Brain microvascular endothelial cell (primary cell): ENCODE measurements at places on chromosomes 4 and X.

DNA sequence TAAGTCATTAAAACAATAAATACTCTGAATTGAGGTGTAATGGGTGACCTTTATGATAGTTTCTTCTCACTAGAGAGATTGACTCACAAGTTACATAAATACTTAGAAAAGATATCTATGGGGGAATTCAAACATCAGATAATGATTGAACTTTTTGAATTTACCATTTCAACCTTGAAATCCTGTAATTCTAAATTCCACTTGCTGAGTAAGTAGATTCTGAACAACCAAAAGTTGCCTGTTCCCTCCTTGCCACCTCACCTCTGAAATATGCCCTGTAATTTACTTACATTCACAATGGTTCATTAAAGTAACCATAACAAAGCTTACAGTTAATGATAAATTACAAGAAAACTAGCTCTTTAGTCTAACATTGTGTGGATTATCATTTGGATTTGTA is 43.3 kb upstream of the SLC39A8 start:
- no peak for DNase-seq

DNA sequence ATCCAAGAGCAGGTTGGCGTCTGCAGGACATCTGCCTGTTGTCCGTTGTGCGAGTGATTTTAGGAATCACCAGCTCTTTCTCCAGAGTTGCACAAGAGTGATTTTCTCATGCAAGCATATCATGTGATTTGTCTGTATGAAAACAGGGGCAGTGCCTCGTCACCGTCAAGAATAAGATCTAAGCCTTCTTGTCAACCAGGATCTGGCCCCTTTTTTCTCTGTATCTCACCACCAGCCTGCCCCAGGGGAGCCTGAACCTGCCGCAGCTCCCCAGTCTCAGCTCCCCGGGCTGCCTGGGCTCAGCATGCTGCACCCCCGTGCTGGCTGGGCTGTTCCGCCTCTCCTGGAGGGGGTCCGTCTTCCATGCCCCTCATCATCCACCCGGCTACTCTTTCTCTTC is 90.5 kb downstream of the STOX2 start:
- DNase-seq = peak; percentile 26

- DNase-seq = no peak
These were observed 1014.8 kb downstream of the C4orf33 start for GRCh38 chr4:130110770-130111169.

DNA sequence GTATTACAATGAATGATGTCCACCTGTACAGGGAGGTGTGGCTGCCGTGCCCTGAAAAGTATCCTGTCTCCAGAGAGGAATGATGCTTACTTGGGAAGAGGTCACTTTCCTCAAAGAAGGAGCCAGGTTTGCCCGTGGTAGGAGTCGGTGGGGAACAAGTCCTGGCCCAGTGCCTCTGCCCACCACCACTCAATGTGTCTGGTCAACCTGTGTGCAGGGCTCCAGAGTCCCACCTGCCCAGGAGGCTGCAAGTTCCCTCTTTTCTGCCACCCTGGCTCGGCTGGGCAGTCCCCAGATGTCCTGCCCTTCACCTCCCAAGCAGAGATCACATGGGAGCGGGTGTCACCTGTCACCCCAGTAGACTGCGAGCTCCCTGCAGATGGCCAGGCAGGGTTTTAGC is 75.4 kb upstream of the C4orf50 start:
- DNase-seq = no peak

- DNase-seq = no peak
These were observed 64.7 kb upstream of the NKX1-1 start for GRCh38 chr4:1470816-1471442.

- no peak for DNase-seq
These were observed 269.3 kb downstream of the STIM2 start for GRCh38 chr4:27129871-27130366.

- DNase-seq = no peak
These were observed 1.3 kb upstream of the SEPSECS start for GRCh38 chr4:25161593-25161950.

GRCh38 chr4:104811727-104812126 is 317.0 kb upstream of the CXXC4 start:
- no peak for DNase-seq
